ENCODE measurements at places on chromosomes 3 and 15.
A peak's percentile ranks its signal among the peaks of the same experiment; 100 is the strongest.

DNA sequence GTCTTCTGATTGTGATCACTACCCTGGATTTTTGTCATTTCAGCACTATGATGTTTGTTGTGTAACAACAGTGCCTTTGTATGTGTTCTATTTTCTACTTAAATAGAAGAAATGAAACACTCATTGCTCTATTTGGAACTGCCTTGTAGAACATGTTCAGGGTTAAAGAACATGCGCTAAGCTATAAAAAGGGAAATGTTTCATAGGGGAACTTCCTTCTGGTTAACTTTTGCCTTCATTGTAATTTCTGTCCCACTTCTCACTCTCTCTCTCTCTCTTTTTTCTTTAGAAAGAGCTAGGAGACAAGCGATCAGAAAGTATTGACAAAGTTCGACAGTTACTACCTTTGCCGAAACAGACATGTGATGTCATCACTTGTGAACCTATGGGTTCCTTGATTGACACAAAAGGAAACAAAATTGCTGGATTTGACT, at the start of gene P2RY12:
P2RY12 (minus strand) TSS at position 13 of the 434 bp plus-strand sequence. CDS start 45,908 bp downstream, outside the sequence.
- no peak for DNase-seq

DNA sequence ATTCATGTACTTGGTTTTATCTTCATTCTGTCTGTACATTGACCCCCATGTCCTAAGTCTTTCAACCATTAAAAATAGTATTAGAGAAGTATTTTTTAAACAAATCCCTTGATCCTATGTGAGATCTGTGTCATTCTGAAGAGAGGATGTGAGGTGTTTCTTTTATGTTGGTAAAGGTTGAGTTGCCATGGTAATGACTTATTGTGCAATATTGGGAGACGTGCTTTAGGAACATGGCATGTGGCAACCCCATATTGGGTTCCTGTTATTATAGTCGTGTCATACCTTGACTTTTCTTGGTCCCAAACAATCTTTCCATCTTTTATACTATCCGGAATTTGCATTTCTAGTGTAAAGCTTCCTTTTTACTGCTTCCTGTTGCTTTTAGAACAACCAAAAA, 203.1 kb downstream of the KCNAB1 start:
- DNase-seq, result no peak

- no peak for DNase-seq
These were observed 213.6 kb upstream of the LINGO1 start for GRCh38 chr15:77846360-77846759.

DNA sequence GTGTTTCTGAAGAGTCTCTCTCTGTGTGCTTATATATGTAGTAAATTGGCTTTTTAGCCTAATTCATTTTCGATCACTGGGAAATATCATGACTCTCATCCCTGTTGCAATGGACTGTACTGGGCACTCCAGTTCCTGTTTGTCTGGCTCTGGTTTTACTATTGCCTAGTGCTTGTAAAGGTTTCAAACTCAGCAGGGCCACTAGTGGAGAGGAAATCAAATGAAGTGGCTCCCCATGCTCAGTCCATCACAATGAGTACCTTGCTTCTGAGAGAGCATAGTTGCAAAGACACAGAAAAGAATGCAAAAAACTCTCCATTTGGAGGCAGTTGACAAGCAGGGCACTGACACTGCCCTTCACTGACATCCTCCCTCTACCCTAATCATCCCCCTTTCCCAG, 167.8 kb downstream of the TAFA4 start:
- DNase-seq, result no peak

- DNase-seq, result no peak
These were observed 7.9 kb upstream of the KCNMB3 start for GRCh38 chr3:179258820-179259219.

DNA sequence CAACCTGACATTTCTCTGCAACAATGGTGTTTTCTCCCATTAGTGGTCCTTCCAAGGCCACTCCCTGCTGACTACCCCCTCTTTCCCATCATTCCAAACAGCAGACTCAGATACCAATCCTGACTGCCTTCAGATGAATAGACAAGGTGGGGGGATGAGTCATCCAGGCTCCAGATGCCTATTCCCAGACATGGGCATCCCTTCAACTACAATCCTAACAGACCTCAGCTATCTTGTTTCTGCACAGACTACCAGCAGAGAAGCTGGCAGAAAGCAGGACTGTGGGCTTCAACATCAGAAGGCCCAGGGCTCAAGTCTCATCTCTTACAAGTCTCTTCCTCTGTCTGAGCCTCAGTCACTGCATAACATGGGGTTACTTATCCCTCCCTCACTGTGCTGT, 2.2 kb downstream of the RBP1 start:
- DNase-seq, result no peak

DNA sequence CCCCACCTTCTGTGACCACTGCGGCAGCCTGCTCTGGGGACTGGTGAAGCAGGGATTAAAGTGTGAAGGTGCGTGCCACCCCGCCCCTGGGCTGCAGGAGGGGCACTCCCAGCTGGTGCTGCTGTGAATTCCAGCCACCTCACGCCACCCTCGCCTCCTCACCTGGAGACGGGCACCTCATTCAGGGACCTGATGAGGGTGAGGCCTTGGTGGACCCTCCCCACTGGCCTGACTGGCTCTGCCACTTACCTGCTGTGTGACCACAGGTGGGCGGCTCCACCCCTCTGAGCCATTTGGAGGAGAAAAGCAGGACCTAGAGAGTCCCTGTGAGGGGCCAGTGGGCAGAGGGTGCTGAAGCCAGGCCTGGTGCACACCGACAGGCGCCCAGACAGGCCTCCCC, 22.5 kb downstream of the PRKCD start:
- no peak for DNase-seq

GRCh38 chr3:107740992-107741896, 218.5 kb downstream of the BBX start:
- no peak for DNase-seq

- no peak for DNase-seq
These were observed 306.5 kb downstream of the RPLP1 start for GRCh38 chr15:69758810-69759790.

DNA sequence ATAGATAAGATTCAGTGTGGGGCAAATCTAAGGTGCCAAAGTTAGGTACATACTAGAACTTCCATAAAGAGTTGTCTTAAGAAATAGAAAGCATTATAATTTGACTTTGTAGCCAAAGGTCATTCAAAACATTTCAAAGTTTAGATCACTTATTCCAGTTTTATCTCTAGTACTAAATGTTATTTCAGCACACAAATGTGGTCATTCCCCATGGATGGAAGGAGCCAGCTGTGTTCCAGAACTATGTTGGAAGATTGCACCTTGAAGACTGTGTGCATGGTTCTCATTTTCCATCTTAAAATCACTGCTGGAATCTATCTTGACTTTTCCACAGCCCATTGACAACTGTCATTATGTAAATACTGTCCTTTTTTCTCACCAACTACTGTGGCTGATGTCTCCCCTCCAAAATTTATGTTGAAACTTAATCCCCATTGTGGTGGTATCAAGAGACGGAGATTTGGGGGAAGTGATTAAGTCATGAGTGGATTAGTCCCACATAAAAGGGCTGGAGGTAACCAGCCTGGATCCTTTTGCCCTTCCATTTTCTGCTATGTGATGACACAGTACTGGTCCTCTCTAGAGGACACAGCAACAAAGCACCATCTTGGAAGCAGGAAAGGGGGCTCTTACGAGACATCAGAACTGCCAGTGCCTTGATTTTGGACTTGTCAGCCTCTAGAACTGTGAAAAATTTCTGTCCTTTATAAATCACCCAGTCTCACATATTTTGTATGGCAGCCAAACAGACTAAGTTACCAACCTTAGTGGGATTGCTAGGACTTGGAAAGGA, 24.0 kb downstream of the TGFBR2 start:
- DNase-seq, result no peak

DNA sequence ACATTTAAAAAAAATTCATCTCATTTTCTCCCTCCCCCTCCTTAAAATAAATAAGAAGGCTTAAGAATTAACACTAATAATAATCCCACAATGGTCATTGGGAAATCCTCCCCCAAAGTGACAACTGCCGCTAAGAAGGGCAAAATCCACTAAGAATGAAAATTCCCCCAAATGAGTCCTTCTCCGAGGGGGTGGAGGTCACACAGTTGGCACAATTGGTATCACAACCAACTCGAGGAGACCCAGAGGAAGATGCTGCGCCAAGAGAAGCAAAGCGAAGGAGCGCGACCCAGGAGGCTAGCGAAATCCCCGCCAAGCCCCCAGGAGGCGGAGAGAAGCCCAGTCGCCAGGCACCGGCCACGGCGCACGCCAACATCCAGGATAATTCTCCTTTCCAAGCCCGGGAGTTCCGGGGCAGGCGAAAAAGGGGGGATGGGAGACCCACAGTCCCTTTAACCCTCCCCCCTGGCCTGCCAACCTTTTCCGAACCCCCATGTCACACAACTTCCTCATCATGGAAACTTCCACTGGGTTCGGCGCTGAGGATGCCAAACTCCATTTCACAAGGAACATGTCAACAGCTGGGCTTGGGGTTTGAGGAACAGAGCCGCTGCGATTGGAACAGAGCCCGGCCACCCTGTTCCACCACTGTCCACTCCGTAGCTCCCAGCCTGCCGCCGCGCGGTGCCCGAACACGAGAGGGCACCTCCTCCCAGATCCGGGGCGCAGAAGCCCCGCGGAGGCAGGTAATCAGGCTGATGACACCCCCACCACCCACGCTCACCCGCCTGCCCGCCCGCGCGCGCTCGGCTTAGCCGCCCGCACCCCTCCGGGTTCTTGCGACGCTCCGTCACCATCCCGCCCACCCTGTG, 668 bp downstream of the THRB start:
- DNase-seq, result peak; percentile 66

DNA sequence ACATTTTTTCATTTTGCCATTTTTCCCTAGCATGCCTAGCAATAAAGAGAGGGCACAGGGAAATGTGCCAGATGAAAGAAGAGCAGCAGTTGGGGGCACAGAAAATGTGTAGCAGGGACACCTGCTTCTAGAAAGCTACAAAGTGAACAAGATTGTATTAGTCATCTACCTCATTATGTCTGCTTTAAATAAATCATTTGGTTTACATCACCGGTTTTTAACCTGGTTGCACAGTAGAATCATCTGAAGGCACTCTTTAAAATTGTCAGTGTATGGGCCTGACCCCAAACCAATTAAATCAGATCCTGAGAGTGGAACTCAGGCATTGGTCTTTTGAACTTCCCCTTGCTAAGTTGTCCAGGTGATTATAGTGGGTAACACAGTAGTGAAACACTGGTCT, 73.8 kb downstream of the ZBBX start:
- DNase-seq, result no peak

GRCh38 chr3:171462224-171462623, 2.0 kb upstream of the TNIK start:
- DNase-seq, result no peak

DNA sequence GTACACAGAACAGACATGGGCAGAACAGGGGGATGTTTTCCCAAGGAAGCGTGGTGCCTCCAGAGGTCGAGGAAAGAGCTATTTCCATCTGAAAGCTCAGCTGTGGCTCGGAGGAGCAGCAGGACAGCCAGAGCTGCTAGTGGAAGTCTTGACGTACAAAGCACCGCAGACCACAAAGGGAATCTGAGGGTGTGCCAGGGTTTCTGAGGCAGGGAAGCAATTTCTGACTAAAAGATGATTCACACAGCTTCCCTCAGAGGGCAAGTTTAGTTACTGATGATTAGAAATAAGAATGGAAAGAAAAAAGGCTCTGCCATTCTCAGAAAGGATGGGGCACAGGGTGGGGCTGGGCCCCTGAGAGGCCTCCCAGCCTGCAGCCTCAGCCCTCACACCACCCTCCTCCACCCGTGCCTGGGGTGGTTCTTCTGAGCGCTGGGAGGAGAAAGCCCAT, 45.8 kb upstream of the SEC13 start:
- peak; percentile 65 for DNase-seq

- no peak for DNase-seq
These were observed 71.3 kb downstream of the SMAD6 start for GRCh38 chr15:66773129-66773873.

- no peak for DNase-seq
These were observed 61.0 kb downstream of the PGPEP1L start for GRCh38 chr15:98946301-98947255.

DNA sequence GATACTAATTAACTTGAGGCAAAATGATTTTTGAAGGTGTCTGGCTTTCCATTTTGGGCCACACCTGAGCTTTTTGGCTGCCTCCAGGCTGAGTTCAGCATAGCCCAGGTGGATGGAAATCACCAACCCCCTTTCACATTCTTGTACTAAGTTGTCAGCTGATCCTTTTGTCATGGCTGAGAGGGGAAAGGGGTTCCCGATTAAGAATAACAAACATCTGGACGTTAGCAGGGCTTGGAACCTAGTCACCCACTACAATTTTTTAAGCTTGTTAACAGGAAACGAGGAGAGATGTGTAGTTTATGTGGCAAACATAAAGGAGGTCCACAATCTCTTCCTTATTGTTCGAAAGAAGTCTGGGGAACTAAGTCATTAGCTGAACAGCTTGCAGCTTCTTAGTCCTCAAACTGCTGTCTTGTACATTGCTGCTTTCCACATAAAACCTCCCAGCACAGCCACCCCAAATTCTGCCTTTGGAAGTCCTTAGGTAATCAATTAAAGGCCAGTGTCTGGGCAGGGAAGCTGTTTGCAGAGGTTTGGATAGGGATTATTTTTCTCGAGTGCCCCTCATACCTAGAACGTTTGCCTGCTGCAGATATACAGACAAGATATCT, 5.0 kb downstream of the NR2F2 start:
- DNase-seq, result no peak

DNA sequence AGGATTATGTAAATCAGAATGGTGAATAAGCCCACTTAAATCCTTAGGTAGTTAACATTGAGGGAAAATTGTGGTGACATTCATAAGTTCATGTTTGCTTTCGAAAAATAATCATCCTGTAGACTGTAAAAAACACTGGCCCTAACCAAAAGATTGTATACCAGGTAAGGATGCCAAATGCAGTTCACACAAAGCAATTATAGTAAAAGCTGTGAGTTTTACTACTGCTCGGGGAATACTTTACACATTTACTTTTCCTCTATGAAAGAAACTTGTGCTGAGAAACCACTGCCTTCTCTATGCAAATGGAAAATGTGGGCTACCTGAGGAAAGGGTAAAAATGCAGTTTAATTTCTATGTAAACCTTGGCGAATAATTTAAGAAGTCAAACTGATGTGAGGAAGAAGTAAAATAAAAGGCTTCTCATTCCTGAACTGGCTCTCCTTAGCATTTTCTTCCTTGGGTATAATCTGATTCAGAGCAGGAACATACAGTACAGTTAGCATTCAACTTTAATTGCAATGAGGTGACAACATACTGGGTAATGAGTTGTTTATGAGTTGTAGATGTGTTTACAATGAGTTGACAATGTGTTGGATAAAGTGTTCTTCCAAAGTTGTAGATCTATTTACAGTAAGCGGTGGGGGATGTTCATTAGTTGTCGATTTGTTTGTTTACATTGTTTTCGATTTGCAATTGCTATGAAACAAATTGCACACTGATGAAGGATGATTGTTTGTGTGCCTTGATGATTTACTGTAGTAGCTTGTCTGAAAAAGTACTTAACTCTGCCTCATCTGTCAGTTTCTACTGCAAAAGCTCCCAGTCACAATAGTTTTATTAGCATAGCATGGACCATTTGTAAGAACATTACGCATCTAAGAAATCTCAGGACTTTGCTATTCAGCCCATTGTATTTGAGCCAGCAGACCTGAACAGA, 453.0 kb upstream of the DPH6 start:
- no peak for DNase-seq

- no peak for DNase-seq
These were observed 10.8 kb downstream of the ZSCAN2 start for GRCh38 chr15:84611631-84612030.

Measured in right hindlimb (tissue), 1 donor.